ENCODE measurements at places on chromosomes 13 and 19.

GRCh38 chr13:53012707-53013106, 15.9 kb upstream of the OLFM4 start:
- no peak for DNase-seq

- no peak for DNase-seq
Measured at GRCh38 chr13:79673310-79673992, 192.5 kb downstream of the NDFIP2 start.

DNA sequence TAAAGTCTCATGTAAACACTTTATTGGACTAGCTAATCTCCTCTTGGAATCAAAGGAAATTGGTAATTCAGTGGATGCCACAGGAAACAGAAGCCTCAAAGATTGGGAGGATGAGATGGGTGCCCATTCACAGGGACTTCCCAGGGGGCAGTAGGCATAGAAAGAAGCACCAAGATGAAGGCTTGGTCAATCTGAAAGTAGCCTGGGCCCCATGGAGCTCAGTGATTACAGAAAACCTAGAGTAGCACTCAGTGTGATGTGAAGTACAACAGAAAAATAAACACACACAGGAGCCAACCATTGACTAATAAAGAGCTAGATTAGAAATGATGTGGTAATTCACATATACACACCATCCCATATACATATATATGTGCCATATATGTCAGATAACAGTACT, 560.6 kb downstream of the TBC1D4 start:
- no peak for DNase-seq

- DNase-seq, result no peak
Measured at GRCh38 chr19:28746478-28746877, 466.5 kb downstream of the UQCRFS1 start.

DNA sequence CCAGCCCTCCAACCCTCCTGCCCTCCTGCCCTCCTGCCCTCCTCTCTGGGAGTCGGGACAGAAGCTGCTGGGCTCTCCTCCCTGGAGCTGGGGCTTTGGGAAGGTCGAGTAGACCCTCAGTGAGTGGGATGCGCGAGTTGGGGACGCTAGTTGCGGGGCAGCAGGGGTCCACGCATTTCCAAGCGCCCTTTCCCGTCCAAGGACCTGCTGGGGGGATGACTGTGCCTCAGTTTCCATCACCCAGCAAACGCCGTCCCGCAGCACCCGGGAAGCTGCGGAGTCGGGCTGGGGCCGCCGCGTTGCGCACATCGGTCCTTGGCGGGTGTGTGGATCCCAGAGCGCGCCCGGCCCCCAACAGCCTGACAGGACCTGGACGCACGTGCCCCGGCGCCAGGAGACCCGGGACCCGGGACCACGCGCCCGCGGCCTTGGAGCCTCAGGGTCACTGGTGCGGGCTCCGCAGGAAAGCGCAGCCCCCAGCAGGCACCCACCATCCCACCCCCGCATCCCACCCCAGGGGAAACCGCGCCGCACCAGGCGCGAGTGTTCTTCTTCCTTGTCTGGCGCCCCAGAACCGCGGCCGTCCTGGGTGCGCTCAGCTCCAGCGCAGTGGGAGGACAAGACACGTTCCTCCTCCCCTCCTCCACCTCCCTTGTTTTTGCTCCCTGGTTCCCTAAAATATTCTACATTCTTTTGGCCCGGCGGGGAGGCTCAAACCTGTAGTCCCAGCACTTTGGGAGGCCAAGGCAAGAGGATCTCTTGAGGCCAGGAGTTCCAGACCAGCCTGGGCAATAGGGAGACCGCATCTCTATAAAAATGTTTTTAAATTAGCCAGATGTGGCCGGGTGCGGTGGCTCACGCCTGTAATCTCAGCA, 9.2 kb downstream of the ONECUT3 start:
- DNase-seq, result no peak

- no peak for DNase-seq
Measured at GRCh38 chr13:25085125-25085742, 10.7 kb upstream of the PABPC3 start.

DNA sequence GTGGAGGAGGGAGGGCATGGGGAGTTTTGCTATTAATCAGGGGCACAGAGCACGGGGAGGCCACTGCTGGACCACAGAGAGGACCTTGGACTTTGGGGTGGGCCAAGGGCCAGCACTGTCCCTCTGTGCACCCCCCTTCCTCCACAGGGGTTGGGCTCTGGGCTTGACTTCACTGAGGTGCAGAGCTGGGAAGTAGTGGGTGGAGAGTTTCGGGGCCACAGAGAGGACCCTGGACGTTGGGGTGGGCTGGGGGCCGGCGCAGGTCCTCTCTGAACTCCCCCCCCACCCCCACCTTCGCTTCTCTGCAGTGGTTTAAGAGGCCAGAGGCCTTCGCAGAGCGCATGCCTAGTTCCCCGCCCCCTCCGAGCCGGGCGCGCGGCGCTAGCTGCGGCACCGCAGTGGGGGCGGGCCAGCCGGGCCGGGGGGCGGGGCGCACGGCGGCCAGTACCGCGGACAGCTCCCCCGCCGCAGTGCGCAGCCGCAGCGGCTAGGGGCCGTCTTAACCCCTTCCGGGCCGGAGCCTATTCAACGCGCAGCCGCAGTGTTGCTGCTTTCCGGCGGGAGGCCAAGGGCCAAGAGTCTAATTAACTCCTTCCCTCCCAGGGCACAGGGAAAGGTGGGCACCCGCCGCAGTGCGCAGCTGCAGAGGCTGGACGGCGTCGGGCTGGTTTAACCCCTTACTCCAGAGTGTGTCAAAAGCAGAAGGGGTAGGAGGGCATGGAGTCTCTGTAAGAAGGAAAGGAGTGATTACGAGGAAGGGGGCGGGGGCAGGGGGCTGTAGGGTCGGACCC, 3.7 kb downstream of the KCNC3 start:
- peak; percentile 70 for DNase-seq

DNA sequence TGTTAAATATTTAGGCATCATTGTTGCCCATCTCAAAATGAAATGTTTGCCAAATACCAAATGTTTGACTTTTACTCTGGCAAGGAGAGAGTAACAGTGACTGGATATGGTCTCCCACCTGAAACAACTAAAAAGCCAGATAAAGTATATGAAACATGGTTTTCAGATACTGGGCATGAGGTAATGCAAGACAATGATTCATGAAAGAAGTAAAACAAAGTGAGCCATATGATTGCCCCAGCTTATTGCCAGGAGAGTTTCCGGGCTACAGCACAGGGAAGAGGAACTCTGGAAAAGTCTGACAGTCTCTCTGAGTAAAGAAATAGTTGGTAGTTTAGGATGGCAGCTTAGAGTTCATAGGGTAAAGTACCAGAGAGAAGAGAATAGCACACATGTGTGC, 354.6 kb downstream of the DNAJC15 start:
- no peak for DNase-seq

DNA sequence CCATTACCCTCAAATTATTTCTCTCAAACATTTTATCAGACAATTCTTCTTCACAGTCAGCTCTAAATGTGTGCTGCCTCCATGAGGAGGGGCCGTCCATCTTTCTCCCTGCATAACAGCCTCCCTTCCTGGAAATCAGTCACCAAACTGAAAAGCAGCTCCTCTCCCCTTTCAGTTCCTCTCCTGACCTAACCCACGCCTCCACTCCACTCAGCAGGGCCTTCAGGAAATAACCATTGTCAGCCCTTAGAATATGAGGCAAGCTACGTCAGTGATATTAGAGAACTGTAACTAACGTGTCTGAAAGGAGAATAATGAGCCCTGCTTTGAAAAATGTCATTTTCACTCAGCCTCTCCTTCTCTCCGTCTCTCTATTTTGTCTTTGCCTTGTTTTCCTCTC, 116.2 kb downstream of the OLFM4 start:
- no peak for DNase-seq

- no peak for DNase-seq
Measured at GRCh38 chr13:78183732-78184131, 265.1 kb upstream of the EDNRB start.

DNA sequence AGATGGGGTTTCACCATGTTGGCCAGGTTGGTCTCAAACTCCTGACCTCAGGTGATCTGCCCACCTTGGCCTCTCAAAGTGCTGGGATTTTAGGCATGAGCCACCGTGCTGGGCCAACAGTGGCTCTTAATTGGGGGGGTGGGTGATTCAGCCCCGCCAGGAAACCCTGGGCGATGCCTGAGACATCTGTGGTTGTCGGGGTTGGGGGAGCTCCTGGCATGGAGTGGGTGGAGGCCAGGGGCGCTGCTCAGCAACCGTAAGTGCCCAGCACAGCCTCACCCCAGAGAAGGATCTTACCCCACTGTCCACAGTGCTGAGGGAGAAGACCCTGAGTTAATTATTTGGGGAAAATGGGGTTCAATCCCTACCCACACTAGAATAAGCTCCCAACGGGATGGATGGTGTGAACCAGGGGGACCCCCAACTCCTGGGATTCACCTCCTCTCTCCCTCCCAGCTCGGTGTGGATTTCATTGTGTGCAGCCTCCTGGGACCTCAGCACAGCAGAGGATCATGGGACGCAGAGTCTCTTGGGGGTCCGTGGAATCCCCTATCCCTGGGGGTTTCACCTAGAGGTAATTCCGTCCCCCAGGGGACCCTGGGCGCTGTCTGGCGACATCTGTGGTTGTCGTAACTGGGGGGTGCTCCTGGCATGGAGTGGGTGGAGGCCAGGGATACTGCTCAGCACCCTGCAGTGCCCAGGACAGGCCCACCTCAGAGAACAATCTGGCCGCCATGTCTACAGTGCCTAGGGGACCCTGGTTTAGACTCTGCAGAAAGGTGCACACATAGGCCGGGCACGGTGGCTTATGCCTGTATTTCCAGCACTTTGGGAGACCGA, 68.9 kb downstream of the GADD45B start:
- no peak for DNase-seq

DNA sequence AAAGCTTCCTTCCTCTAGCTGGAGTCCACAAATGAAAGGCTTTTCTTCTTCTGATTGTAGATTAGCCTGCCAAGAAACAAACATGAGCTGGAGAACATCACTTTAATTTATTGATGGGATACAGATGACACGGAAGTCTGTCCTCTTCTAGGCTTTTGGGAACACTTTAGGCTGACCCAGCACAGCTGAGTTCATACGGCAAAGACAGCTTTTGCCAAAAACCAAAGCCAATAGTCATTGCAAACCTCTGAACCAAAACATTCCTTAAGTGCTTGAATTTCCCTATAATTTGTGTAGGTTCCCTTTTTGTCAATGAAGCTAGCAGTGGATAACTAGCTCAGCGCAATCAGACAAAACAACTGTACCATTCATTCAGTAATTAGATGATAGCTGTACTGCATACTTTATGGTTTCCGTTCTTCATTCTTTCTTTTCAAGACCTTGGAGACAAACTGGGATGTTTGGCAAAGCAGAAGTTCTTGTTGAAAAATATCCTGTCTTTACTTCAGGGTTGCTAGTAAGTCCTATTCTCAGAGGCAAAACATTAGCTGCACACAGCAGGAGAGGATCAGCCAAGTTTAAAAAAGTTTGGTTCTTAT, 95.7 kb upstream of the SPRY2 start:
- DNase-seq, result no peak

DNA sequence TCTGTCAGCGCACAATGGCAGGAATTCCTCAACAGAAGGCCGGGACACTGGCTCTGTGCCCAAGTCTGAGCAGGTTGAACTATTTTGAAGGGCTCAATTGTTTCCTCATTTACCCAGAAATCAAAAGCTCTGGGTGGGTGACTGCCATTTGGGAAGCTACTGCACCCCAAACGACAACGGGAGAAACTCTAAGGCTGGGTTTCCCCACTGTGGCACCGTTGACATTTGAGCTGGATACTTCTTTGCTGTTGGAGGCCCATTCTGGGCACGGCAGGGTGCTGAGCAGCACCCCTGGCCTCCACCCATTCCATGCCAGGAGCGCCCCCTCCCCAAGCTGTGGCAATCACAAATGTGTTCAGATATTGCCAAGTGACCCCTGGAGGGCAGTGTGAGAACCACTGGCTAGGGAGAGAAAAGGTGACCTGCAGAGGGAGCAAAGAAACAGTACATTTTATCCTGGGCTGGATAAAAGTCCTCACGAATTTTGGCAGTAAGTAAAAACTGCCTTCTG, 62.5 kb downstream of the RFX2 start:
- DNase-seq, result no peak

- no peak for DNase-seq
Measured at GRCh38 chr13:99159331-99160061, 41.2 kb upstream of the UBAC2 start.

DNA sequence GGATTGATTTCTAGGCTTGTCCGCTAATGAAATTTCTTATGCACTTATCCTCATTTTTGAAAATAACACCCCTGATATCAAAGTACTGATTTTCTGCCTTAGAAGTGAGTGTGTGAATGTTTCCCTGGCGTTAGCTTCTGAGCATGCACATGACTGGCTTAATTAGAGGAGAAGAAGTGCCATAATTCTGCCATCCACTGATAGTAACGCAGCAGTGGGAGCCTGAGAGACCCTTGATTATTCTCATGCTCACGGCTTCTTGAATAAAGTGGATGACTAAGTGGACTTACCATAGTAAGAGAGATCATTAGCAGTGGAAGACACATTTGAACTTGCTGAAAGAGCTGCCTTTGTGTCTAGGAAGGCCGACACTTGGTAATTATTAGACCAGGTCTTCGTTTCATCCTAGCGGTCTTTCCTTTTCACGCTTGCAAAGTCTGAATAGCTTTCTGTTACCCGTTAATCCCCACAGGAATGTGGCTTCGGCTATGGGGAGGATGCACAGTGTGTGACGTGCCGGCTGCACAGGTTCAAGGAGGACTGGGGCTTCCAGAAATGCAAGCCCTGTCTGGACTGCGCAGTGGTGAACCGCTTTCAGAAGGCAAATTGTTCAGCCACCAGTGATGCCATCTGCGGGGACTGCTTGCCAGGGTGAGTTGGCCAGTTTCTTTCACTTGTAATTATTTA, 45.3 kb downstream of the TNFRSF19 start:
- no peak for DNase-seq

DNA sequence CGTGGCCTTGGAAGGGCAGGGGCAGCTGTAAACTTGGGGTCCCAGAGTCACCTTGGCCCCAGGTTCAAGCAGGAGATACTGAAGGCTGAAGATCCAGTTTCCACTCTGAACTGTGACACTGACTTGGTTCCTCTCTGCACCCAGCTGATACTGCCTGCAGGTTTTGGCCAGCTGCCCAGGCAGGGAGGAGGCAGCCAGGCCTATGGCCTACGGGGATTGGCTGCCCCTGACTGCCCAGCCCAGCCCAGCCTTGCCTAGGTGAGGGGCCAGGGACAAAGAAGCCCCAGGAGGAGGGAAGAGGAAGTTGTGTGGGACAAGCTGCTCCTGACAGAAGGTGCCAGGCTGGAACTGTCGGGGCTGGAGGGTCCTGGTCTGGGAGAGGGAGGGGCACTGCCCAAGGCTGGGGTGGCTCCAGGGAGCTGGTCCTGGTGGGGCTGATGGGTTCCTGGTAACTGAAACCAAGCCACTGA, 51.7 kb upstream of the CYP4F8 start:
- DNase-seq, result no peak

DNA sequence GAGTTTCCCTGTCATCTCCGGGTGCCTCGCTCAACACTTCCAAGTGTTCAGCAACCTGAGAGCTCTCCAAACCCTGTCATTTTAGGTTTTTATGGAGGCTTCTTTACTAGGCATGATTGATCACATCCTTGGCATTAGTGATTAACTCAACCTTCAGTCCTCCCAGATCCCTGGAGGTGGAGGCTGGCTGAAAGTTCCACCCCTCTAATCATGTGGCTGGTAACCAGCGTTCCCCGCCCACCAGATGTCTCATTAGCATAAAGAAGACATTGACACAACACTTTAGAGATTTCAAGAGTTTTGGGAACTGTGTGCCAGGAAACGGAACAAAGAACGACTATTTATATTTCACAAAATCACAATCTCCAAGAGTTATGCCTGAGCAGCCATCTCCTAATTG, 71.1 kb upstream of the RGCC start:
- DNase-seq, result no peak

GRCh38 chr13:73225990-73226389, 167.2 kb downstream of the KLF5 start:
- no peak for DNase-seq

GRCh38 chr13:30373727-30374126, 48.6 kb upstream of the UBE2L5 start:
- no peak for DNase-seq

Data from central memory CD4-positive, alpha-beta T cell (primary cell).